ENCODE measurements at places on chromosomes 4 and X.

DNA sequence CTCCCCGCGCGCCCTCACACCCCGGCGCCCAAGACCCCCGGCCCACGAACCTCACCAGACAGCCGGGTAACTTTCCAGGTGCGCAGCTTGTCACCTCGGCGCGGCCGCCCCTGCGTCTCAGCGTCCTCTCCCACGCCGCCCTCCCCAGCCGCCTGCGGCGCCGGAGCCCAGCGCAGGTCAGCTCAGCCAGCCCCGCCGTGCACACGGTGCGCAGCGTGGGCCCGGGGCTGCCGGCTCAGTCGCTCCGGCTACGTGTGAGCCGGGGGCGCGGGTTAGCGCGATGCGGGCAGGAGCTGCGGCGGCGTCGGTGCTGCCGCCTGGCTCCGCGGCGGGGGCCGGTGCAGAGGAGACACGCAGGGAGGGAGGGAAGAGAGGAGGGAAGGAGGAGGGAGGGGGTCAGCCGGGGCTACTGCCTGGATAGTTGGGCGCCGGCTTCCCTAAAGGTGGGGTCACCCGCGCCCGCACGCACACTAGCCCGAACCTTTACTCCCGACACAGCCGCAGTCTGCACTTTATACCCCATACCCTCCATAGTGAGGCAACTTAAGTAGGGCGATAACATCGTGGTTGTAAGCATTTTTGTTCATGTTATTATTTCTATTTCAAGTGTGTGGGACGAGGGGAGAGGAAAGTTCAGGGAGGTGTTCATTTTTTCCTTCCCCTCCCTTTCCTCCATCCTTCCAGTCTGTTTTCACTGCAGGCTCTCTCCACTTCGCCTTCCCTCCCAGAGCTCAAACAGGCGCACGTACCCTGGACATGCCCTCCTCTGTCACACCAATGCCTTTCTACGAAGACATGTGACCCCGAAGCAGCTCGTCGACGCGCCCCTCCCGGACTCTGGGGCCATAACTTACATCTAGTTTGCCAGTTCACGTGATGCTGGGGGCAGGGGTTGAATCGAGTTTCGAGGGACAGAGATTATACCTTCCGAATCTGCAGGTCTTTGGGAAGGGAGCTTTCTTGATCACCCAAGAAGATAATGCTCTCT, at the start of gene PRKG2:
Gene PRKG2, minus strand, starts transcription at position 342 of the 988 bp plus-strand sequence. CDS start 10,175 bp downstream, outside the sequence.
- H3K27ac ChIP-seq, result peak within 1 kb of the TSS; percentile 72
- no peak for DNase-seq
- no peaks in the 10 kb centered on the region for H3K4me1 ChIP-seq
- no peaks in the 10 kb centered on the region for H3K36me3 ChIP-seq
- H3K27me3 ChIP-seq, result peaks cover 4% of the 10 kb centered on the region

- H3K4me3 ChIP-seq, result no peak overlapping the region
- no peaks in the 10 kb centered on the region for H3K27me3 ChIP-seq
- DNase-seq, result no peak
- no peaks in the 10 kb centered on the region for H3K36me3 ChIP-seq
- no peak overlapping the region for H3K27ac ChIP-seq
- H3K4me1 ChIP-seq, result peaks cover 2% of the 10 kb centered on the region
Observed at GRCh38 chr4:137707102-137707620, 174.9 kb upstream of the PCDH18 start.

GRCh38 chr4:76306882-76307659, 538 bp downstream of the STBD1 start:
- H3K4me3 ChIP-seq, result peak overlapping the region; percentile 84
- no peaks in the 10 kb centered on the region for H3K27me3 ChIP-seq
- DNase-seq, result no peak
- H3K4me1 ChIP-seq, result no peaks in the 10 kb centered on the region
- peak overlapping the region; percentile 80 for H3K27ac ChIP-seq

- no peaks in the 10 kb centered on the region for H3K36me3 ChIP-seq
- no peak overlapping the region for H3K4me3 ChIP-seq
- H3K4me1 ChIP-seq, result no peaks in the 10 kb centered on the region
Observed at GRCh38 chr4:121656269-121656641, 40.5 kb downstream of the ANXA5 start.

- H3K27ac ChIP-seq, result no peak overlapping the region
- no peaks in the 10 kb centered on the region for H3K36me3 ChIP-seq
- DNase-seq, result no peak
- H3K4me1 ChIP-seq, result no peaks in the 10 kb centered on the region
- H3K4me3 ChIP-seq, result no peak overlapping the region
Observed at GRCh38 chr4:22653752-22654151, 39.0 kb upstream of the GBA3 start.

DNA sequence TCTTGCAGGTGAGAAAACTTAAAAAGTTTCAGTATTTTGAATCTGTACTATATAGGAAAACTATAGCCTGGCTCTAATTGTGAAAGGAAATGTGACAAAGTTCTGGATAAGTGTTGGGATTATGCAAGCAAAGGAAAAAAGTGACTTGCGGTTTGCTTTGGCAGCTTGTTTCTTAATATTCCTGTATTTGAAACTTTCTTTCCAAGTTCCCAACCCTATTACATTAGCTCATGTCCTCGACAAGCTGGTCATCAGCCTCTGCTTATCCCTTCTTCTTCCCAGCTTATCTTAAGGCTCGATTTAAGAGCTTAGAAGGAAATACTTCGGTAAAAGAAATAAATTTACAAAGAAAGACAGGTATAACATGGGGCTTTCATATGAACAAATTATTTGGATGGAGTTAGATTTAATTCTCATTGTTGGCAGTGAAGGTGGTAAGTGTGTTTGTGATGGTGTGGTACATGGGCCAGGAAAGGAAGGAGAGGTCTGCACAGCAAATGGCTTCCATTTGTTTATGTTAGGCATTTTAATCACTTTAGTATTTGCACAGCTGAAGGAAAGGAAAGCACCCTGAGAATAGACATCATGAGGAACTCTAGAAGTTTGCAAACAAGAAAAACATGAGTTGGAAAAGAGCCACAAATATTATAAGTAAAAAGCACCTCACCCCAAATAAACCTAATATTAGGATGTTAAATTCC, 5.1 kb upstream of the MYOZ2 start:
- H3K27ac ChIP-seq, result no peak overlapping the region
- no peaks in the 10 kb centered on the region for H3K36me3 ChIP-seq
- DNase-seq, result no peak
- H3K4me1 ChIP-seq, result no peaks in the 10 kb centered on the region

GRCh38 chr4:74197080-74197479, 39.2 kb downstream of the MTHFD2L start:
- no peak overlapping the region for H3K4me3 ChIP-seq
- H3K36me3 ChIP-seq, result peaks cover 11% of the 10 kb centered on the region
- DNase-seq, result no peak
- H3K4me1 ChIP-seq, result no peaks in the 10 kb centered on the region

- no peak overlapping the region for H3K27ac ChIP-seq
- no peak for DNase-seq
- no peaks in the 10 kb centered on the region for H3K27me3 ChIP-seq
- H3K4me3 ChIP-seq, result no peak overlapping the region
- peaks cover 74% of the 10 kb centered on the region for H3K36me3 ChIP-seq
- no peaks in the 10 kb centered on the region for H3K4me1 ChIP-seq
Observed at GRCh38 chr4:122218762-122219161, 66.6 kb downstream of the BLTP1 start.

GRCh38 chr4:186592966-186593586, 37.7 kb upstream of the MTNR1A start:
- H3K27me3 ChIP-seq, result no peaks in the 10 kb centered on the region
- H3K4me3 ChIP-seq, result no peak overlapping the region
- peaks cover 67% of the 10 kb centered on the region for H3K36me3 ChIP-seq
- H3K4me1 ChIP-seq, result no peaks in the 10 kb centered on the region
- H3K27ac ChIP-seq, result no peak overlapping the region
- no peak for DNase-seq

- H3K36me3 ChIP-seq, result peaks cover 57% of the 10 kb centered on the region
- H3K27ac ChIP-seq, result no peak overlapping the region
- DNase-seq, result no peak
- no peaks in the 10 kb centered on the region for H3K27me3 ChIP-seq
Observed at GRCh38 chr4:143438710-143439109, 74.8 kb upstream of the SMARCA5 start.

DNA sequence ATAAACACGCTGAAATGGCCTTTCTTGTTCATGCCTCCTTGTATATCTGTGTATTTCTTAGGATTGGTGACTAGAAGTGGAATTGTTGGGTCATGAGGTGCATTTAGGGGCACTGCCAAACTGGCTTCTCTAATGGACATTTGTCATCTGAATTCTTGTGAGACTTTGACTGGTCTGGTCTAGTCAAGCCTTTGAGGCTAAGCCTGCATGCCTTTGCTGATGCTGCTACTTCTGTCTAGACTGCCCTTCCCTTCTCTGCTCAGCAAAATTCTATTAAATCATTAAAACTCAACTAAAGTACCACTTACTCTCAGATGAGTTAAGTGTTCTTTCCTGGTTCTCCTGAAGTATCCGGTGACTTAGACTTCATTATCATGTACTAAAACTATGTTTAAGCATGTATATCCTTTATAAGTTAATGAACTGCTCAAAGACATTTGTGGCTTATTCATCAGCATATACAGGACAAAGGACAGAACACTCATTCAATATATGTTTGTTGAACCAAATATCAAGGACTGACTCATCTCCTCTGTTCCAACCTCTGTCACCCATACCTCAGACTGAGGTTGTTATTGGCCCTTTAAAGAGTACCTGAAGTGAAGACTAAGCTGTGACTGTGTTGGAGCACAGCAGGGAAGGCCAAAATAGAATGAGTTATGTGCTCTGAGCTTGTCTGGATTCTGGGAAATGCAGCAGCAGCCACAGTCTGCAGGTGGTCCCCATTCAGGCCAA, 9.0 kb downstream of the TCEAL1 start:
- H3K4me3 ChIP-seq, result no peak overlapping the region
- H3K4me1 ChIP-seq, result no peaks in the 10 kb centered on the region
- no peak for DNase-seq
- no peak overlapping the region for H3K27ac ChIP-seq

DNA sequence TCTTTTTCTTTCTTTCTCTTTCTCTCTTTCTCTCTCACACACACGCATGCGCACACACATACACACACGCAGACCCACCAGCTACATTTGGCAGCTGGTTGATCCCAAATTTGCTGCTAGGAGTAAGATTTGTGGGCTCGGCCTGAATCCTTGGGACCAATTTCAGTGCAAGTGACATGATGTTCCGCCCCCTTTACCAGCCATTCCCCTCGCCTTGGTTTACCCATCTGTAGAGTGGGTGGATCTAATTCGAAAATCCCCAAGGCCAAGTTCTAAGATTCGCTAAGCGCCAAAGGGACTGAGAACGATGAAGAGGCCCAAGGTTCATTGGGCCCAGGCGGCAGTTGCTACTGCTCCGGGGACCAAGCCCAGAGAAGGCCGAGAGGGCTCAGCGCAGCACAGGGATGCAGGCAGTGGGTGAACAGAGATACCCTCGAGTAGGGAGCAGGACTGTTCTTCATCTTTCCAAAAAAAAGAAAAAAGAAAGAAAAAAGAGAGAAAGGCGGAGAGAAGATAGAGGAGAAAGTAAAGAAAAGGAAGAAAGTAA, 5.8 kb downstream of the NKX3-2 start:
- no peak for DNase-seq
- H3K27ac ChIP-seq, result no peak overlapping the region
- H3K4me3 ChIP-seq, result no peak overlapping the region

DNA sequence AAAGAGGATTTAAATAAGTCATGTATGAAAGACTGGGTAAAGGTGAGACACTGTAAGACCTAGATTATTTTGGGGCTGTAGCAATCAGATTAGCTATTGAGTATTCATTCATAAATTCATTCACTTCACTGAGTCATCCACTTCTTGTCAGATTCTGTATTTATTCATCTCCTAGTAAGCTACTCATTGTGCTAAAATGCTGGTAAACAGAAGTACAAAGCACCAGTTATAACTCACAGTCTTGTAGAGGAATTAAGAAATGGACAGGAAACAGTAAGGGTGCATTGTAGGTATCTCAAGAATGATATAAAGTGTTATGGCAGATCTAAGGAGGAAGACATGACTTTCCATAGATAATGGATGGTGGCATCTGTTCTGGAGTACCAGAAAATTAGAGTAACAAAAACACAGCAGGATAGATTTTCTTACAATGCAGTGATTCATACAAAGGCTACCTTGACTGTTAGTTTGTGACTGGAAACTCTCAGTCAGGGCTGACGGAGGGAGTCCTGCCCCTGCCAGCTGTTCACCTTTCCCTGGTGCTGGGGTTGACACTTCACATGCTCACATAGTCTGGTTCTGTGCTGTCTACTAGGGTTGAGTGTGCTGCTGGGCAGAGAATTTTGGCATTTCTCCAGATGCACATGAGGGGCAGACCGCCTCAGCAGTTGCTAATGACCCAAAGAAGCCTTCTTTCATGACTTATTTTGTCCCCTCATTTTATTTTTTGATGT, 26.5 kb upstream of the HAND2 start:
- H3K27me3 ChIP-seq, result no peaks in the 10 kb centered on the region
- H3K4me1 ChIP-seq, result no peaks in the 10 kb centered on the region
- DNase-seq, result no peak
- no peak overlapping the region for H3K27ac ChIP-seq
- H3K36me3 ChIP-seq, result no peaks in the 10 kb centered on the region
- H3K4me3 ChIP-seq, result no peak overlapping the region

DNA sequence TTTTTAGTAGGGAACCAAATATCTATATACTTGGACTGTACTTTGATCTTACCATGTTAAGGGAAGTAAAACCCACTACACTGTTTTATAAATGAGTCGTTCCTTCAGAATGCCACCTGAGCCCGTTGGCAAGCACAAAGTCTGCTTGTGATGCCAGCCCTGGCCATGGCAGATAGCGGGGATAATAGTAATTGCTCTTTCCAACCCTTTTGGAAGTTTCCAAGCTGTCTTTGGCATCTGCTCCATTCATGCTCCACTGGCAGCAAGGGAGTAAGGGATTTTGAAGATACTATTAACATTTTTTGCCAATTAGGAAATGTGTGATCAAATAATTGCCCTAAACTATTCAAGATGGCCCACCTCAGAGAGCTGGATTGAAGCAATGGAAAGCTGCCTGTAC, 689.2 kb upstream of the SLIT2 start:
- DNase-seq, result no peak
- H3K27me3 ChIP-seq, result no peaks in the 10 kb centered on the region
- H3K4me3 ChIP-seq, result no peak overlapping the region
- no peak overlapping the region for H3K27ac ChIP-seq
- H3K4me1 ChIP-seq, result no peaks in the 10 kb centered on the region
- no peaks in the 10 kb centered on the region for H3K36me3 ChIP-seq

DNA sequence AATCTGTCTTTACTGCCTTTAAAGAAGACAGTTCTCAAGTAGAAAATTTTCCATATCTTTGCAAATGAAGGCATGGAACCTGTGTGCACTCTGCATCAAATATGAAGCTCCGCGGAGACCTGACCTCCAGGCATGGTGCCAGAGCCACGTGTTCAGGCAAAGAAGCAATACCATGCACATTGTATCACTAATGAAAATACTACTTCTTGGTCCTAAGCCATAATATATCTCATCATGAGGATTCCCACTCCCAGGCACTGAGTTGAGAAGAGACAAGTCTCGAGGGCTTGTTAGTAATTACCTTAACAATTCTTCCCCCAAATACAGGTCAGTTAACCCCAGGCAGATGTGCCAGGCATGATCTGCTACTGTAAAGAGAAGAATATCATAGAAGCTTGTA, 56.7 kb downstream of the PCDH19 start:
- DNase-seq, result no peak
- H3K27me3 ChIP-seq, result no peaks in the 10 kb centered on the region
- H3K4me1 ChIP-seq, result no peaks in the 10 kb centered on the region
